ENCODE measurements at places on chromosomes 2 and 18.

DNA sequence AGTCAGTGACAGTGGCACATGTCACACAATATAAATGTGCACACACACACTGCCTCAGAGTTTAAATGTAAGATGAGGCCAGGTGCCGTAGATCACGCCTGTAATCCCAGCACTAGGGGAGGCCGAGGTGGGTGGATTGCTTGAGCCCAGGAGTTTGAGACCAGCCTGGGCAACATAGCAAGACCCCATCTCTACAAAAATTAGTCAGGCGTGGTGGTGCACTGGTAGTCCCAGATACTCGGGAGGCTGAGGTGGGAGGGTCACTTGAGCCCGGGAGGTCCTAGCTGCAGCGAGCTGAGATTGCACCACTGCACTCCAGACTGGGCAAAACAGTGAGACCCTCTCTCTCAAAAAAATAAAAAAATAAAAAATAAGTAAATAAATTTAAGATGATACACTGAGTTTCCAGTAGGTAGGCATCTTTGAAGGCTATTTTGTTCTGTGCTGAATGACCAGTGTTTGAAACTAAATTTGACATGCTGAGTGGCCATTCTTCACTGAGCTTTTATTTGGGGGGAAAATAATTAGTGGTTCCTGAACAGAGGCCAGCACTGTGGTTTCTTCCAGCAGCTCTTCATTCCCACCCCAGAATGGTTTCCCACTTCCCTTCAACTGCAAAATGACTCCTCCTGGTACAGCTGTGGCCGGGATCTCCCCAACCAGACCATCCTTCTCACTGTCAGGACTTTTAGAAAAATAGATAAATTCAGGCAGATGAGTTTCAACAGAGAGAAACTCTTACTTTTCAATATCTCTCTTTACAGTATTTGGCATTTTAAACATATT is 44.9 kb downstream of the PSMG2 start:
- DNase-seq = no peak

GRCh38 chr2:55844986-55845385 is 78.6 kb downstream of the EFEMP1 start:
- no peak for DNase-seq

DNA sequence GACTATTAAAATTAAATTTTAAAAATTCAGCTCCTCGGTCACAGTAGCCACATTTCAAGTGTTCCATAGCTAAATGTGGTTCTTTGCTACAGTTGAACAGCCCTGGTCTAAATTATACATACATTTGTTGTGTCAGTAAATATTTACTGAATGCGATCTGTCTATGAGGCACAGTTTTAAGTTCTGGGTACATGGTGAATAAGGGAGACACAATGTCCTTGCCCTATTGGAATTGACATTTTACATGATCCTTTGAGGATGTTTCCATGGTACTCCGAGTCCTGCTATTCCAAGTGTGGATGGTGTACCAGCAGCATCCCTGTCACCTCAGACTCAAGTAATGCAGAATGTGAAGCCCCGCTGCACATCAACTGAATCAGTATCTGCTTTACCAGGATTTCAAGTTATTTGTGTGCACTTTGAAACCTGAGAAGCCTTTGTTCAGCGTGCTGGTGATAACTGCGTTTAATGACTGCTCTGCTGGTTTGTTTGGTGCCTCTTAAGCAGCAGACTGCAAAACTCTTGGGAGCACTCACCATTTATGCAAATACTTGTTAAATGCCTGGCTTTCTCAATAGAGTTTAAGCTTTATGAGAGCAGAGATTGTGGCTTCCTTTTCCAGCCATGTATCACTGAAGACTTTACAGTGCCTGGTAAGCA is 1.5 kb downstream of the GALNT1 start:
- no peak for DNase-seq

DNA sequence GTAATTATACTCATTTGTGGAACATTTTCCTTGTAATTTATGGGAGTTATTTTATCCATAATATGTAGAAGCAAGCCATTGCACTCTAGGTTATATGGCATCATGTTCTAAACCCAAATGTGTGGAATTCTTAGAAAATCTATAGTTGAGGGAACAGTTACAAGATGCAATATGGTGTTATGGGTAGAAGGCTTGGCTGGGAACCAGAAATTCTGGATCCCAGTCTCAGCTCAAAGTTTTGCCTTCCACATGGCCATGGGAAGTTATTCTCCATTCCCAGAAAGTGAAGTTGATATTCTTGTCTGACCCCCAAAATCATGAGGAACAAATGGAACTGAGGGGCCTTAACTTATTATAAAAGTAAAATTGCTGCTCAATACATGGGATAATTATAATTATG is 38.0 kb downstream of the KIF5C start:
- DNase-seq = no peak

DNA sequence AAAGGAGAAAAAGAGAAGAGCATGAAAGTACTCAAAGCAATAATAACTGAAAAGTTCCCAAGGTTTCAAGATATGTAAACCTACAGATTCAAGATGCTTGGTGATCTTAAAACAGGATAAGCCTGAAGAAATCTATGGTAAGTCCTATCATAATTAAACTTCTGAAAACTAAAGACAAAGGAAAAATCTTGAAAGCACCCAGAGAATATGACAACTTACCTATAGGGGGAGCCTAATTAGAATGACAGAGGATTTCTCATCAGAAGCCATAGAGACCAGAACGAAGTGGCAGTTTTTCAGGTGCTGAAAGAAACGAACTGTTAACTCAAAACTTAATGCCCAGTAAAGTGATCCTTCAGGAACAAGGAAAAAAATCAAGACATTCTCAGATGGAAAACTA is 59.7 kb downstream of the XDH start:
- no peak for DNase-seq

DNA sequence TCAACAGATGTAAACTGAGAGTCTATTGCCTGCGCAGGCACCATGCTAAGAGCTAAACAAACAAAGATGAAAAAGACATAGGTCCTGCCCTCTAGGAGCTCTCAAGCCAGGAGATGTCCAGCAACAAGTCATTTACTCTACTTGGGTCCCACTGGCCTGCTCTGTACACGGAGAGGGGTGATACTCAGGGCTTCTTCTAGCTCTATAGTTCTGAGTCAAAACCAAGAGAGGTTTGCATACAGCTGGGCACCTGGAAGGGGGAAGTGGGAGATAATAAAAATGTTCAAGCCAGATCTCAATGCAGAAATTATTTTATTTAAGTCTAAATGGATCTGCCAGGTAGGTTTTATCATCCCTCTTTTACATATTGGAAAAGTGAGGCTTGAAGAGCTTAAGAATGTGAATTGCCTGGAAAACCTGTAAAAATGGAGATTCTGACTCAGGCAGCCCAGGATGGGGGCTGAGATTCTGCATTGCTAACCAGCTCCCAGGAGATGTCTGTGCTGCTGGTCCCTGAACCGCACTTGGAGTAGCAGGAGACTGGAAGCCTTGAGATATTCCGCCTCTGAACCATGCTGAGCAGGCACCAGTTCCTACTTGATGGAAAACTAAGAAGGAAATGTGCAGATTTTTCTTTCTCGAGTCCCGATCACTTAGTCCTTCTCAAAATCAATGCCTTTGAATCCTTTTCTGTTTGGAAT is 201.1 kb downstream of the PRKCE start:
- no peak for DNase-seq

DNA sequence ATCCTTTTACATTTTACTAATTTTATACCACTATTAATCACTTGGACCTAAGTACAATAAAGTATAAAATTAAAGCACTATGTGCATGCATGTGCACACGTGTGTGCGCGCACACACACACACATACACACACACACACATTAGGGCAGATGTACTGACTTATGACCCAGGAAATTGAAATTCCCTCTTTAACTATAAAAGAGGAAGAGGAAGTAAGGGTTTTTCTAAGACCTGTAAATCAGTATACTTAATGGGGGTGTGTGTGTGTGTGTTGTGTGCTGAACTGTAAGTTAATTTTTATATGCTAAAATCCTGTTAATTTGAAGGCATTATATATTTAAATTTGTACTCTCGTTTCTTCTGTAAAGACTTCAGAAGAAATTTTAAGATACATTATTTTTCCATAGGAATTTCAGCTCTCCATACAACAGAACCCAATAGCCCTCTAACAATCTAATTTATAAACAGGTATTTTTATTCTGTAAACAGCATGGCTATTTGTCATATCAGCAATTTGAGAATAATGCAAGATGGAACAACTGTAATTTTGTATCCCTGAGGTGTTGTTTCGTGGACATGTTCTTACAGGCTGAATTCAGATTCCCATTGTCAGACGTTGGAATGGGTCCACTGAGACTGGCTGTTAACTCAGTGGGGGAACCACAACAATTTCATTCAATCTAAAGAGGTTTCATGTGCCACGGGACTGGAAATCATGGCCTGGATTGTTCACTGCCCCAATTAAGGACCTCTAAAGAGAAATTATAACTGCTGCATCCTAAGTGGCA is 90.9 kb downstream of the PLA2R1 start:
- DNase-seq = no peak

- no peak for DNase-seq
These were observed 346.1 kb upstream of the SMIM21 start for GRCh38 chr18:75773618-75774017.

GRCh38 chr2:105780606-105781005 is 35.9 kb downstream of the NCK2 start:
- no peak for DNase-seq

GRCh38 chr2:129877289-129877741 is 102.2 kb upstream of the RAB6C start:
- DNase-seq = peak; percentile 95

DNA sequence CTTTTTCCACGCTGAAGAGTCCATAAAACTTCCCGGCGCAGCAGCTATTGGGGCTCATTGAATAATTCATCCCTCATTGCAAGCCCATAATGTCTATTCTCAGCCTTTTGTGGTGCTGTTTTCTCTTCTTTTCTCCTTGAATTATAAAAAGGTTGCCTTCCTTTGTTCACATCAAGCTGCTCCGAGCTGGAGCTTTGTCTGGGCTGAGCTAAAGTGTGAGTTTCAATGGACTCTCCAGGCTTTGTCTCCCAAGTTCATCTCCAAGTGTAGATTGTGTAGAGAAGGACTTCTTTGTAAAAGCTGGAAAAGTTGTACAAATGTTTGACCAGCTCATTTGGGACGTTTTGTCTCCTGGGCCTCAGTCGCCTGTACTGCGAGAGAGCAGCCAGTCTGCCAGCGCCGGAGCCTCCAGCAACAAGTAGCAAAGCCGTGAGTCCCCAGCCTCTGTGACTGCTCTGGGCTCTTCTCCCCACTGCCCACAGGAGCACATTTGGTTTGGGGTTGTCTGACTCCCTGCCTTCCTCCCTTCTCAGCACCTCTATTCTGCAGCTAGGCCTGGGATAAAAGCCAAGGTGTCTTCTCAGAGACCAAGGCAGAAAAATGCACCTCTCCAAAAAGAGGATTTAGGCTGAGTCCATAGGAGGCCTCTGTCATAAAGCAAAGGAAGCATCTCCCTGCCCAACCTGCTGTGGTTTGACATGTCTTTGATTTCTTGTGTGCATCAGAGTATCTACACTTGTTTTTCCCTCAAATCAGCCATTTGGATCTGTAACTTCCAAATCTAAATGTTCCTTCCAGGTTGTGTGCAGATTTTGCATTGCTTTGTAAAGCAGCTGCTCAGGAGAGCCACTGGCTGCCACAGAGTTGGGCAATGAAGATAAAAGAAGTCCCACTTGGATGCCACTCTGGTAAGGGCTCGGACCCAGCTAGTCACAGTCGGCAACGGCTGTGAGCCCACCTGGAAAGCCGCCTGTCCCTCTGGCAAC is 6.4 kb downstream of the PAX3 start:
- DNase-seq = no peak

DNA sequence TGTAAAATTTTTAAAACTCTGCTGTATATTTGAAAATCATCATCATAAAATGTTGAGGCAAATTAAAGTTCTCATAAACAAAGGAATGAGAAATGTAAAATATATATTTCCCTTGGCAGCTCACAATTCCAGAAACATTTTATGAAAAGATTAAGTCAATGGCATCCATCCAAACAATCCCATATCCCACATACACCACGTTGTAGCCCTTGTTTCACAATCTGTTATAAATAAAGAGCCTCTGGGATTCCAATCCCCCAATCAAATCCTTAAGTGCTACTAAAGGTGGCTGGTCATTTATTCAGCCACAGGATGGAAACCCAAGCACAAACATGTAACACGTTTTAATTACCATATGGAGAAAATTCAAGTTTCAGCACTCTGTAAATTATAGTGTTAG is 51.7 kb downstream of the GFPT1 start:
- no peak for DNase-seq

DNA sequence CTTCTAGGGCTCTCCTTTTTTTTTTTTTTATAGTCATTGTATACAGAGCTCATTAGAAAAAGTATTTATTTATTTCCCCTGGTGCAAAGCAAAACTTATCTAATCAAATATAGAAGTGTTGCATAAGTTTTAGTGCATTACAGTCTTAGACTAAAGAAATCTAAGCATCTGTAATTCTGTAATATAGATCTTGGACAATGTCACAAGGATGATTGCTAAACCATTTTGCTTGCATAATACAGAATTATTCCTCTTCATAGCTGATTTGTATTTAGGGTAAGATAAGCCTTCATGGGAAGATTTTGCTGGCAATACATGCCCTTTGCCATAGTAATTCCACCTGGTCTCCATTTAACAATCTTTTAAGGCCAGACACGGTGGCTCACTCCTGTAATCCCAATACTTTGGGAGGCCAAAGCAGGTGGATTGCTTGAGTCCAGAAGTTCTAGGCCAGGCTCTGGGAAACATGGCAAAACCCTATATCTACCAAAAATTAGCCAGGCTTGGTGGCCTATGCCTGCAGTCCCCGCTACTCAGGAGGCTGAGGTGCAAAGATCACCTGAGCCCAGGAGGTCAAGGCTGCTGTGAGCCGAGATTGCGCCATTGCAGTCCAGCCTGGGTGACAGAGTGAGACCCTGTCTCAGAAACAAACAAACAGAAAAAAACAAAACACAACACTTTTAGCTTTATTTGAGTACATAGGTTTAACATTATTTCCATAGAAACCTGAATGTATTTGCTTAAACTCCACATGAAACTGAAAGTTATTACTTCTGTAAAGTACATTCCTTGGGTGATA is 2.2 kb upstream of the ACADL start:
- DNase-seq = no peak

GRCh38 chr18:63199743-63200241 is 119.8 kb downstream of the BCL2 start:
- no peak for DNase-seq

GRCh38 chr2:61538920-61539520 is 864 bp upstream of the XPO1 start:
- peak; percentile 34 for DNase-seq

GRCh38 chr18:24063121-24063731 is 48.7 kb downstream of the TTC39C start:
- no peak for DNase-seq

DNA sequence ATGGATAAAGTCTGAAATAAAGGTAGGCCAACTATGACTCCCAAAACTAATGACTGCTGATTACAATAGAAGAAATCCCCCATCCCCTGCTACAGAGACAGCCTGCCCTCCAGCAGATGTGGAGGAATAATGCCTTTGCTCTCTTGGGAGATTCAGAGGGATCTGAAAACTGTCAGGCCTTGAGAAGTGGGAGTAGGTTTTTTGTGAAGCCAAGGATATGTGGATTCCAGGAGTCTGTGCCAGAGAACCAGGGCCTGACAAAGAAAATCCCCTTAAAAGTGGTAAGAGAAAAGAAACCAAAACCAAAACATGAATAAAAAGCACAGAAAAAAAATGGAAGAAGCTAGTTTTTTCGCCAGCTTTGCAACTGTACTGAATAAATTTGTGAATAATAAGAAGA is 397.6 kb downstream of the ZNF521 start:
- DNase-seq = no peak
